ENCODE measurements at places on chromosomes 1 and 21.

DNA sequence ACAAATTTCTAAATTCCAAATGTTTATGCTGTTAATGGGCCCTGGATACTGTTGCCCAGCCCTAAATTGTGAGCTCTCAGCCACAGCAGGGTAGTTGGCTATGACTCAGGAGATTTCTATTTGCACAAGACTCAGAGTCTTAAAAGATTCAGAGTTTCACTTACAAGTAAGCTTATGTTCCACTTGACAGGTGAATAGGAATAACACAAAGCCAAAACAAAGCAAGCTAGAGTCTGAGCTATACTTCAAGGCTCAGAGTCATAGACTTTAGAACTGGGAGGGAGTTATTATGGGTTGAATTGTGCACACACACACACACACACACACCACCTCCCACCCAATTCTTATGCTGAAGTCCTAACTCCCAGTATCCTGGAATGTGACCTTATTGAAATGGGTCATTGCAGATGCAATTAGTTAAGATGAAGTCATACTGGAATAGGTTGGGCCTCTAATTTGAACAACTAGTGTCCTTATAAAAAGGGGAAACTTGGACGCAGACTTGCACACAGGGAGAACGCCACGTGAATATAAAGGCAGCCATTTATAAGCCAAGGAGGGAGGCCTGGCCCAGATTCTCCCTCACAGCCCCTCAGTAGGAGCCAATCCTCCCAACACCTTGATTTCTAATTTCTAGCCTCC is 30.2 kb downstream of the PRDX6 start:
- DNase-seq, result no peak

- DNase-seq, result no peak
Measured at GRCh38 chr1:155472491-155473083, 90.0 kb downstream of the ASH1L start.

GRCh38 chr1:19197845-19198244 is 12.2 kb downstream of the UBR4 start:
- DNase-seq, result no peak

DNA sequence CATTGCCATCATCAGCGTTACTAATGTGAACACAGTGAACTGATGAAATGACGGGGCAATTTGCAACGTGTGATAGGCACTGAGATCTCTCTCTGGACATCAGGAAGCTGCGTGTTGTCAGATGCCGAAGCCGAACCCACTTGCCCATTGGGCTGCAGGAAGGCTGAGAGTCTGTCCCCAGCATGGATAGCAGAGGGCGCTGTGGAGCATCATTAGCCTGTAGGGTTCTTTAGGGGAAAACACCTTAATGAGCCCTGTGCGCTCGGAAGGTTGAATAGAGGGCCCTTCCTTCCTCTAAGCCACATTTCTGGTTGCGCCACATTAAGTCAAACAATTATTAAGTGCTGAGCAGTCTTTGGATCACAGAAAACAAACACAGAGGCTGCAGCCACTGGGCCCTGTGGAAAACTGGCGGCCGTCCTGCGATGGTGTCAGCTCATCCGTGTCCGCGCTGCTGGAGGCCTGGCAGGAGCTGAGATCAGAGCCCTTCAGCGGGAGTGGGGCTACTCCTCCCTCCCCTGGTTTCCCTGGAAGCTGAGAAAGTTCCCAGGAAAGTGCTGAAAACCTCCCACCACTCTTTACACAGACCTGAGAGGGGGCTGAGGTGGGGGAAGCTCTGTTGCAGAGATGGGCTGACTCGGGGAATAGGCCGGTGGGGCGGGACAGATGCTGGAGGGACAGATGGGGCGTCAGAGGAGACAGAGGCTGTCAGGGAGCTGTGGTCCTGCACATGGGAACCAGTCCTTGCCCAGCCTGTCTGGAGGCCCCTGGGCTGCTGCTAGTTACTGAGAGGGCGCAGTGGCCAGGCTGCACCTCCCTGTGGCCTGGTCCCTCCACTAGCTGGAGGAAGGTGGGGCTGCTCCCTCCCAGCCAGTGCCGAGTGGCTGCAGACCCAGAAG is 12.7 kb downstream of the TFF2 start:
- peak; percentile 71 for DNase-seq

DNA sequence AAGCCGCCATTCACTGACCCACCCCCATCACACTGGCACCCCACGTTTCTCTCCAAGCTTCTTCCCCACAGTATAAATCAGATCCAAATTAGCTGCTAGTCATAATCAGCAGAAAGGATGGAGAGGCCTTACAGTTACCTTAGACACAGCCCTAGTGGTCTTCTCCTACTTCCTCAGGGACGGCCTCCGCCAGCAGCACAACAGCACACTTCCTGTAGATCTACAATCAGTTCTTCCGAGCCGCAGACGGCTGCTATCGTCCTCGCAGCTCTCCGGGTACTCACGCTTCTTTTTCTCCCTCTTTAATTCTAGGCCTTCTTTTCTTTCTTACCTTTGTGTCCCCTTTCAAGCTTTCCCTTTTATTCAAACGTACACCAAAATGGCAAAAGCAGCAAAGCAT is 313.5 kb downstream of the SMYD3 start:
- no peak for DNase-seq

DNA sequence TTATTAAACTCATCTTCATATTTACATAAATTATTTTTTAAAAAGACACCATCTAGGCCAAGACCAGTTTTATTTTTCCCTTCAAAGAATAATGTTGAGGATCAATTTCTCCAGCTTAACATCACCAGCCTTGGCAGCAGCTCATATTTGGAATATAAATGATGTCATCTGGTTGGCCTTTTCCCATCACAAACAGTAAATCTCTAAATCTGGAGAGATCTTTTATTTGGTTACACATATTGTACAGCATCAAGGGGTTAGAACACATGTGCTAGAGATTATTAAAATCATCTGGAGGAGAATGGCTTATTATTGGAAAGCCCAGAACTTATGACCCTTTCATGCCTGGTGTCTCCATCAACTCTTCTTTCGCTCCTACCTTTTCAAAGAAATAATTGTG is 508.8 kb downstream of the PLPP3 start:
- DNase-seq, result no peak

DNA sequence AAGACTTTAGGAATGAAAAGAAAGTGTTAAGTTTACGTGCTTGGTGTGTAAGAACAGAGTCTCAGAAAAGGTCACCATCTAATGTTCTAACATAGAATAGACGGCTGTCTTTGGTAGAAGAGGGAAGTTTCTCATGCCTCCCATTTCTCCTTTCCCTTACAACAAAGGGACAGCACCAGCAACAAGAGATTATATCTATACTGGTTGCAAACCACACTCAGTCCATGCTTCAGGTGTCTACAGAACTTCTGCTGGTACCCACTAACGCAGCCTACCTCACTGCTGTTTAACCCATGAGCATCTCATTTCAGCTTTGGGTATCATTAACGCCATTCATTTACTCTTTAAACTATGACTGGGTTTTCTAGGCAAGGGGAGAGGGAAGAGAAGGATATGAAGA is 9.2 kb upstream of the ITPKB start:
- DNase-seq, result no peak

- DNase-seq, result no peak
Measured at GRCh38 chr21:44281801-44282200, 3.9 kb upstream of the AIRE start.

DNA sequence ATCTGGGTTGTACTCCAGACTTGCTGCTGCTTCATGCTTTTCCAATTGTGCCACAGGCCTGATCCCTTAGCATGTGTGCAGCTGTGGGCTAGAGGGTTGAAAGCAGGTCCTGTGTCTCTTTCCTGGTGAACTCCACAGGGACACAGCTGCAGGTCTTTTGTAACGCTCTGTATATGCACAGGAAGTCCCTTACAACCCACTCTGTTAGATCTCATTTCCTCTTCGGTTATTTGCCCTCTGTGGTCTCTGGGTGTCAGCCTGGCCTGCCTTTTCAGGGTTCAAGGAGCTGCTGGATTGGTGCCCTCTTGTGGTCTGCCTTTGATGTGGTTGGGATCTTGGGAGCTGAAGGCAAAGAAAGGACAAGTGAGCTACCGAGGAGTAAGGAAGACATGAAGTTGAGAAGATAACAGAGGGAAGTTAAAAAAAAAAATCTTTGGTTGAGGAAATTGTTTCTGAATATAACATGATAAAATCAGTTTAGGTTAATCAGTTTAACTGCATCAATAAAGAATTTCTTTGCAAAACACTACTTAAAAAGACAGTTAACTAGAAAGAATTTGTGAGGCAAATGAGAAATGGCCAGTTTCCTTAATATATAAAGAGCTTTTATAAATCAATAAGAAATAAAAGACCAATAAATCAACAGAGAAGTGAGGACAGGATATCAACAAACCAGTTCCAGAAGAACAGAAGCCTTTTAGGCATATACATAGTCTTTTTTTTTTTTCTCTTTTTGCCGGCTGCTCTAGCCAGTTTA is 44.1 kb downstream of the UCK2 start:
- no peak for DNase-seq

GRCh38 chr1:166814611-166815010 is 24.7 kb upstream of the POGK start:
- DNase-seq, result no peak

DNA sequence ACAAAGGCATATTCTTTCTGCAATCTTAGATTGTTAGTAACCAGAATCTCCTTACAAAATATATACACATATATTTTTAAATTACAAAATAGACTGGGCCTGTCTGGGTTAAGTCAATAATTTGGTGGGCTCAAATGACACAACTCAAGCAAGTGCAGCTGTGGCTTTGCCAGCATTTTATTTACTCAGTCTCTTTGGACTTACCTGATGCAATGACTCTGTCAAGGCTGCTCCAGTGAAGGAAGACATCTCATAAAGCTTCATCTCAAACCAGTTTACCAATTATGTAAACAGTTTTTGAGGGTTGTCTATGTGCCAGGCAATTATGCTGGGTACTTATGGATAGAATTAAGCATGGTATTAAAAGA is 22.8 kb upstream of the ABCA4 start:
- DNase-seq, result no peak

DNA sequence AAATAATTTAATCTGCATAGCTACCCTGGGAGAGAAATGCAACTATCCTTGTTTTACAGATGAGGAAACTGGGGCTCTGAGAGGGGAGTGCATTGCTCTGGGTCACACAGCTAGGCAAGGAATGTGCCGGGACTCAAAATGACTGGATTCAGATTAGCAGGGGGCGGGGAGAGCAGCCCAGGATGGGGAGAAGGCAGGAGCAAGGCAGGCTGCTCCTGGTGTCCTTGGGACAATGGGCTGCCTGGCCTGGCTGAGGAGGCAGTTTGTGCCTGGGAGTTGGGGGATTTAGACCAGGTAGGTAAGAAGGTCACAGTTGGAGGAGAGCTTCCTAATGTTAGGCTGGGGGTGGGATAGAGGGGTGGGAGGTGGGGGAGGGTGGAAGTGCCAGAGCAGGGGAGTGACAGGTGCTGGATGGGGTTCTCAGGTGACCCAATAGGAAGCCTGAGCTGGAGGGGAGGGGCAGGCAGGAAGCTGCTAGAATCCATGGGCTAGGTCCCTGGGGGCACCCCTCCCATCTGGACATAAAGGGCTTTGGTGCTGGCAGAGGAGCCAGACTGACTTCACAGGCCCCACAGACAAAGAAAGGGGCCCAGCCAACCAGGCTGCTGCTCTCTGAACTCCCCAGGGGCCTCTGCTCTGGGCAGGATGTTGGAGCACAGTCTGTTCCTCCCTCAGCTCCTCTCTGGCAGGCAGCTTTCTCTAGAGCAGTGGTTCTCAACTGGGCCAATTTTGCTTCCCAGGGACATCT is 29.0 kb downstream of the TRIM62 start:
- DNase-seq, result no peak

DNA sequence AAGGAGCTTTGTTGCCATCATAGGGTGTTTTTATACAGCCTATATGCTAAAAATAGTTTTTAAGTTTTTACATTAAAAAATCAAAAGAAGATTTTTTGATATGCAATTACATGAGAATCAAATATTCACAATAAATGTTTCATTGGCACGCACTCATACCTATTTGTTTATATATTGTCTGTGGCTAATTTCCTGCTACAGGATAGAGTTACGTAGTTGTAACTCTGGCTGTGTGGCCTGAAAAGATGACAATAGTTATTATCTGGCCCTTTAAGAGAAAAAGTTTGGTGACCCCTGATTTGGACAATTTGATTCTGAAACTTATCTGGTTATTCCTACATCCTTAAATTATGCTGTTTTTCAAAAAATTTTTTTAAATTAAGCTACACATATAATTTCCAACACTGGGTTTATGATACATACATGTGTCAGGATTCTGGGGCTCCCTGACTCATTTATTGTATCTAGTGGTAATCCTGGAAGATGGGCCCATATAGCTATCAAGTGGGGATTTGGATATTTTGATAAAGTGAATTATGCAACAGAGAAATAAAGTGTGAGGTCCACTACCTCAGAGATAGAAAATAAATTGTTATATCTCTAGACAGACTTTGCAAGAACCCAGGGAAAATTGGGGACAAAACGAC is 370.2 kb upstream of the LYPLAL1 start:
- DNase-seq, result no peak

DNA sequence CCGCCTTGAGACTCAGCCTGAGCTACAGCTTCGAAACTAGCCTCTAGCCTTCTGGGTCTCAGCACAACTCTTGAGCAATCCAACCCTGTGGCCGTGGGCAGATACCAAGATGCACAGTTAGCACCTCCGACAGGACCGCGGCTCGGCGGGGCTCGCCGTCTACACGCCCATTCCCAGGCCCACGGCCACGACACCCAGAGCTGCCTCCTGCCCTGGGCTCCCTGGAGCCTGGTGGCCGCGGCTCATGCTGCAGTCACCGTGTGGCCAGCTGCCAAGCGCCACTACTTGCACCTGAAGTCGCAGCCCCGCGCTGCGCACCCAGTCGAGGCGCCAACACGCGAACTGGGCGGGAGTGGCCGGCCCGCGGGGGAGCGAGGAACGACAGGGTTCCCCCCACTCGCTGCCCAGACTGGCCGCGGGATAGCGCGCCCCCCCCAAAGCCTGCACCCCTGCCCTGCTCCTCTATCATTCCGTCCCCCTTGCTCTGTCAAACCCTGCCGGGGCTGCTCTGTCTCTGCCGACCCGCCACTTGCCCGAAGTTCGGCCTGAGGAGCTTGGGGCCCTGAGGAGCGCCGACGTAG is 729 bp upstream of the CDCA8 start:
- no peak for DNase-seq

- DNase-seq, result no peak
Measured at GRCh38 chr1:151960780-151961513, 32.7 kb downstream of the S100A10 start.

GRCh38 chr1:184462990-184463389 is 76.2 kb downstream of the C1orf21 start:
- DNase-seq, result no peak

DNA sequence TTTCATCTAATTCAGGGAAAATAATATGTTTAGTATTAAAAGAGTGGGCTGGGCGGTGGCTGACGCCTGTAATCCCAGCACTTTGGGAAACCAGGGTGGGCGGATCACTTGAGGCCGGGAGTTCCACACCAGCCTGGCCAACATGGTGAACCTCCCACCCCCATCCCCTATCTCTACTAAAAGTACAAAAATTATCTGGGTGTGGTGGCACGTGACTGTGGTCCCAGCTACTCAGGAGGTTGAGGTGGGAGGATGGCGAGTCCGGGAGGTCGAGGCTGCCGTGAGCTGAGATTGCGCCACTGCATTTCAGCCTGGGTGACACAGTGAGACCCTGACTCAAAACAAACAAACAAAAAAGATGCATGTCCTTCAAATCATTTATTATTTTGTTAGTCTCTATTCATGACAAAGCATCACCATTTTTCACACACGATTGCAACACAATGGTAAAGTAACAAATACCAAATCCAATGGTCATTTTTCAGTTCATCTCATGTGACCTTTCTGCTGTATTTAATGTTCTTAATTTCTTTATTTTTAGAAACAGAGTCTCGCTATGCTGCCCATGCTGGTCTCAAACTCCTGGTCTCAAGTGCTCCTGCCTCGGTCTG is 1.0 kb downstream of the MSH4 start:
- no peak for DNase-seq

Data from dorsolateral prefrontal cortex (tissue), 122 donors.